ENCODE measurements at places on chromosomes 7 and 10. TPM values are rescaled to one million over a fixed set of nuclear protein-coding genes. Genes with fewer than 3 reads are reported as not detected.

Gene PRLHR
- 0.15 TPM for polyA plus RNA-seq

Gene PNLIPRP3
- polyA plus RNA-seq = not detected

Gene PTN
- 4.0 TPM for polyA plus RNA-seq

Gene GIMAP1
- 1.8 TPM for polyA plus RNA-seq

Gene OGDHL
- 3.5 TPM for polyA plus RNA-seq

Gene UNCX
- not detected for polyA plus RNA-seq

Gene CHAT
- polyA plus RNA-seq = 0.85 TPM

Gene NPC1L1
- 108 TPM for polyA plus RNA-seq

Gene TPST1
- polyA plus RNA-seq = 0.22 TPM

Gene DLG5
- 7.8 TPM for polyA plus RNA-seq

Gene SLC26A3
- 122 TPM for polyA plus RNA-seq

Gene HOGA1
- polyA plus RNA-seq = 0.51 TPM

Gene SCRN1
- 16.9 TPM for polyA plus RNA-seq

Gene CRHR2
- not detected for polyA plus RNA-seq

Gene MMP21
- polyA plus RNA-seq = 0.07 TPM

Gene TMEM139
- polyA plus RNA-seq = 32.5 TPM

Gene ZNF212
- polyA plus RNA-seq = 17.3 TPM

Gene CPA2
- 12.9 TPM for polyA plus RNA-seq

Gene SSC4D
- polyA plus RNA-seq = 0.58 TPM

Gene CPA5
- not detected for polyA plus RNA-seq

Gene SRGN
- polyA plus RNA-seq = 25.4 TPM

Gene PDE6C
- not detected for polyA plus RNA-seq
